ENCODE measurements at places on chromosomes 3 and 15. TPM values are rescaled to one million over a fixed set of nuclear protein-coding genes. Genes with fewer than 3 reads are reported as not detected.

DNA sequence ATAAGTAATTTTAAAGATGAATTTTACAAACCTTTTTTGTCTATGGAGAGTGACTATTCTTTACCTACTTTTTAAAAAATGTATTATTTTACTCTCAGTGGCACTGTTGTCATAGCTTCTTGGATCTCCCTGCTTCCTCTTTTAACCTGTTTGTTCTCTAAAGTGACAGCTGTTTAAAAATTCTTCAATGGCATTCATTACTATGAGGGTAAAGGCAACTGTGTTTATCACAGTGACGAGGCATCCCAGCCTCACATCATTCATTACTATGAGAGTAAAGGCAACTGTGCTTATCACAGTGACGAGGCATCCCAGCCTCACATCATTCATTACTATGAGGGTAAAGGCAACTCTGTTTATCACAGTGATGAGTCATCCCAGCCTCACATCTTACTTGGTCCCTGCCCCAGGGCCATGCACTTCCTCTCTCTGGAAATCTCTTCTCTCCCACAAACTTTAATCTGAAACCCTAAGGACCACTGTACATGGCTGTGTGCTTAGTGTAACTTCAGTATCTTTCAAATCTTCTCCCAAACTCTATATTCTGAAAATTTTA, 101.7 kb upstream of the ZNF717 start:
- no peak for DNase-seq

DNA sequence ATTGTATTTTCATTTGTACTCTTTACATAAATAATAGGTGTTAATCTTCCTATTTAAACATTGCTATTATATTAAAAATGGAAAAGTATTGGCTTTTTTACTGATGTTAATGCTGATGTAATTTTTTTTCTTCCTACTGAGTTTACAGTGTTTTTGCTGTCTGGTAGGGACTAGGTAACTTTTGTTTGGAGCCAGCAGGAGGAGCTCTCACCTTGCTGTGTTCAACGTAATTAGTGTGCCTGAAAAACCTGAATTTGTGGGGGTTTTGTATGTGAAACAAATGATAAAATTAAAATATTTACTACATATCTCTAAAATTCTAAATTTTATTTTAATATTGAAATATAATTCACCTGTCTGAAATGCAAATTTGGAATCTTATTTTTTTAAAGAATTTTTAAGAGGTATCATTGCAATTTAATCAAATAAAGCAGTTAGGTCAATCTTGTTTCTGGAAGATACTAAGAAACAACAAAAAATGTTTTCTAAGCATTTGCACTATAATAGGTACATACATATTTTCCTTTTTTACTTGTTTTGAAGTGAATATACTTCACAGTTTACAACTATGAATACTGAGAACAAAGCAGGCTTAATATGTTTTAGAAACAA, 48.8 kb downstream of the EPHA6 start:
- DNase-seq, result no peak

The SPTBN5 gene
- total RNA-seq, result 1.6 TPM

- no peak for DNase-seq
Measured at GRCh38 chr3:176479248-176479647, 718.0 kb downstream of the TBL1XR1 start.

DNA sequence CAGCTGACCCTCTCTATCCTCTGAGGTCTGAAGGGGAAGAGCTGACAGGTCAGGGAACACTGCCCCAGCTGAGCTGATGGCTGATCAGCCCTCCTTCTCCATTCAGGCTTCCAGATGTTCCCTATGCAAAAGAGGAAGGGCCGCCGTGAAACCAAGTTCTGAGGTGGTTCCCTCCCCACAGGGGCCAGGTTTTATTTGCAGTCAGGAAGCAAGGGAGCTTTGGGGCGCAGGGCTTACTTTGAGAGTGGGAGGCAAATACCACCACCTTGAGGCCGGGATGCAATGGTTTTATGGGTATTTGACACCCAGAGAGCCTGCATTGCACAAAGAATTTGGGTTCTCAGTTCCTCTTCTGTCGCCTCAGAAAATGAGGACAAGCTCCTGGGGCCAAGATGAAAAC, 186.9 kb downstream of the ARRDC4 start:
- no peak for DNase-seq

The SQOR gene
- total RNA-seq, result 65.6 TPM

GRCh38 chr3:71225951-71226564, 357.5 kb downstream of the FOXP1 start:
- peak; percentile 48 for DNase-seq

- DNase-seq, result no peak
Measured at GRCh38 chr15:76991048-76991447, 3.9 kb upstream of the PSTPIP1 start.

GRCh38 chr3:88725440-88726165, 381.8 kb upstream of the EPHA3 start:
- DNase-seq, result no peak

DNA sequence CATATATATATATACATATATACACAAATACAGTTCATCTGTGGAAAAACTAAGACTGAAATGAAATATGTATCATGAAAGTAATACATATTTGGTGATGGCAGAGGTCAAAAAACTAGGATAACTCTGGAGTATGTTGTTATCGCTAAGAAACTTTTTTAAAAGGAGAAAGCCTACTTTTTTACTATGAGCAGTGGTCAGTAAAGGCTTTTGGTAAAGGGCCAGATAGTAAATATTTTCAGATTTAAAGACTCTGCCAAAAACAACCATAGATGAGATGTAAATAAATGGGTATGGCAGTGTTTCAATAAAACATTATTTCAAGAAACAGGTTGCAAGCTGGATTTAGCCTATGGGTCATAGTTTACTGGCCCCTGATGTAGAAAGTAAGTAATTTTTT, 93.8 kb upstream of the TGFBR2 start:
- no peak for DNase-seq

DNA sequence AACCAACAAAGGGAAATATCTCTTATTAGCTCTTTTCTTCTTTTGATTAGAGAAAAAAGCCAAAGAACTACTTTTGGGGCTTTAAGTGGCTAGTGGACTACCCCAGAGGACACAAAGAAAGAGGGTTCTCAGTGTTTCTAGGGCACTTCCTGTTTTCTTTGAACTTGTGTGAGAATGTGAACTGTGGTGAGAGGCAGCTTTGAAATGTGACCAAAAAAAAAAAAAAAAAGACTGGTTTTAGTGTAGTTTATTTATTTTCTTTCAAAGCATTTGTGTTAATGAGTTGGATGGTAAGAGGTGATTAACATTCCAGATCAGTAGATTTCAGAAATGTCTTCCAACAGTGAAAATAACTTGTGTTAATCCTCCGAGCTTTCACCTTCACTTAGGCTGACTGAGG, 32.4 kb downstream of the SELENOT start:
- no peak for DNase-seq

DNA sequence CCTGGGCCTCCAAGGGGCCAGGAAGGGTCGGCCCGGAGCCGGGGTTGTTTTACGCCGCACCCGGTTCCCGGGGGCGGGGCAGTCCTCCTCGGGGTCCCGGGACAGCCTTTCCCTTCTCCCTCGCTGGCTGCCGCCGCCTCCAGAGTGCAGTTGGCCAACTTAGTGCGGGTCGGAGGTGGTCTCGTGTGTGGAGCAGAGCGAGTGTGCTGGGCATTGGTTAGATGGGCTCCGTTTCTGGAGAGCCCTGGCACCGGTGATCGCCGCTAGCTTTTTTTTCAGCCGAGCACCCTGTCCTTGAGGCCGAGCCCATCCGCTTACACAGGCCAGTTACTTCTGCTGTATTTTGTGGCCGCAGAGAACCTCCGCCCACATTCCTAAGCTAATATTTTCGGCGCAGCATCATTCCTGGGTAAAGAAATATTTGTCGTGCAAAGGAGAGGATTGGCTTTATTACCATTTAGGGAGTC, 585 bp downstream of the KIF23 start:
- DNase-seq, result no peak

DNA sequence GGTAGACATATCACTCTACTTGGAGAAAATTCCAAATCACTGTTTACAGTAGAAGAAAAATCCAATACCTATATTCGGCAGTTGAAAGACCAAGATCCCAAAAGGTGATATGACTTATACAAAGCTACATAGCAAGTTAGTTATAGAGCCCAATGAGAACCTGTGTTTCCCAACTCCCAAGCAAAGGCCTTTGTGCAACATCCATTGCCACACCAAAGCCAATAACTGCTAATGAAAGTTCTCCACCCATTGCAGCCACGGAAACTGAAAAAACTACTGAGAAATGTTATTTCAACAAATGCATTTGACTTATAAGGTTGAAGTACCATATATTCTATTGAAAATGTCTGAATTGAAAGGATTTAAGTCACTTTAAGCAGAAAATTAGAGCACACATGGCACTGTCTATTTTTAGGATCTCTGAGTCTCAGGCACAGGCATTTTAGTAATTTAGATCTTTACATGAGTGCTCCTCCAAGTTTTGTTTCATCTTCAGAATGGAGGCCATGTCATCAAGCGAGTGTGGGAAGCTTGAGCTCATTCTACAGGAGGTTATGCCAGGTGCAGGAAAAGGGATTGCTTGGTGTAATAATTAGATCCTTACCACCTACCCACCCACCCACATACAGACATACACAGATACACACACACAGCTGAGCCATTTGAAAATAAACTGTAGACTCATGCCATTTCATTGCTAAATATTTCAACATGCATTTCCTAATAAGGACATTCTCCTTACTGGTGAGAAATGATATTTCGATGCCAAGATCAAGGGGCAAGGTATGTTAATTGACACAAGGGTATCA, 19.7 kb upstream of the ANO10 start:
- DNase-seq, result no peak

- no peak for DNase-seq
Measured at GRCh38 chr3:14570864-14571263, 30.7 kb upstream of the GRIP2 start.

The WHAMM gene
- 18.2 TPM for total RNA-seq

GRCh38 chr15:89812011-89812846, 2.4 kb downstream of the ANPEP start:
- no peak for DNase-seq

The GCNT3 gene
- not detected for total RNA-seq

The ERC2 gene
- total RNA-seq, result not detected

DNA sequence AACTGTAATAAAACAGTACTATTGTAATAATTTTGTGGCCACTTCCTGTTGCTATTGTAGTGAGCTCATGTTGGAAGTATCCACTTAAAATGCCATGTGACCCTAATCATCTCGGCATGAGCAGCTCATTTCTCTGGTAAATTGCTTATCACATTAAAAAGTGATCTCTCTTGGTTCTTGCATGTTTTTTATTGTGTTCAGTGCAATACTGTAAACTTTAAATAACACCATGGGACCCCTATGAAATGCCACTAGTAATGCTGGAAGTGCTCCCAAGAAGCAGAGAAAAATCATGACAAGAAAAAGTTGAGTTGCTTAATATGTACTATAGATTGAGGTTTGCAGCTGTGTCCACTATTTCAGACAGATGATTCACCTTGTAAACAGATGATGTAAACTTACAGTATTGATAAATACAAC, 45.6 kb downstream of the NMD3 start:
- no peak for DNase-seq

GRCh38 chr3:149783576-149783975, 8.8 kb downstream of the ANKUB1 start:
- DNase-seq, result no peak

The CKMT1A gene
- total RNA-seq, result not detected

GRCh38 chr3:166993015-166993630, 387.0 kb downstream of the ZBBX start:
- no peak for DNase-seq
